ENCODE measurements at places on chromosomes 2 and 18.

DNA sequence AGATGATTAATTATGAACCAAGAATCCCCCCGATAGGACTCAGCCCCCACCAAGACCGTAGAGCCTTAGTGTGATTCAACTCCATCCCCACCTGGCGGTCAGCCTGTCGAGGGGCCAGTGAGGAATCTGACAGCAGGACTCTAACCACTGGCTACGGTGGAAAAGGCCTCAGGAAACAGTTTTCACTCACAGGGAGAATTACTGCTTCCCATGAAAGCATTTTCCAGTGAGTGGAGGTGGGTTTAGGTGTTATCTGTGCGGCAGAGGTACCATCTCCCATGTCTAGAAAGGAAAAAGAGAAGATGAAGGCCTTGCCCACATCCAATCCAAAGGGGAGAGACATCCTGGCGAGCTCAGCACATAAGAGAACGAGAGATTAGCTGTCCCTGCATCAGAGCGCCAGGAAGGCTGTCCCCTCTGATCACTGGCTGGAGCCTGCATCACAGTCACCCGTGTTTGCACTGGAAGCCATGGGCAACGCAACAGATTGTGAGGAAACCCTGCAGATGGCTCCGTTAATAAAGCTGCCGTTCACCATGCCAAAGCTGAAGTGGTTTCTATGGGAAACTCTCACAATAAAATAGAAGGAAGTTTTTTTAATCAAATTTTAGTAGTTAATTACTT lies 22.3 kb downstream of the COX7A2L start:
- DNase-seq = no peak

DNA sequence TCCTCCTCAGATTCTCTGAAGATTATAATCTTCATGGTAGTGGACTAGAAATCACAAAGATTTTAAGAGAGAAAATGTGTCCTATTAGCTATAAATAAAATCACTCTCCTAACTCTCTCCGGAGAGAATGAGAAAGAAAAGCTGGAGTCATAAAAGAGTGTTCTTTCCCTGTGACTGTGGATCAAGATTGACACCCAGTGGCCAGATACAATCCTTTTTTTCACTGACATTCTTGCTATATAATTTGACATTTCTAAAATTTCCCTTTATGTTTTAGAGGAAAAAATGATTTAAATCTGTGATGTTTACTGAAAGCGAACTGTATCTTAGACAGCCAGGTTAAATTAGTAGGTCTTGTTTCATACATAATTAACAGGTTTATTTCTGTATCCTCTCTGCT lies 35.4 kb upstream of the LRP2 start:
- DNase-seq = no peak

GRCh38 chr2:33958591-33958990 lies 359.5 kb upstream of the FAM98A start:
- no peak for DNase-seq

- no peak for DNase-seq
These were observed 82.0 kb downstream of the THADA start for GRCh38 chr2:43513796-43514195.

GRCh38 chr18:79100944-79101343 lies 31.8 kb downstream of the ATP9B start:
- DNase-seq = no peak

DNA sequence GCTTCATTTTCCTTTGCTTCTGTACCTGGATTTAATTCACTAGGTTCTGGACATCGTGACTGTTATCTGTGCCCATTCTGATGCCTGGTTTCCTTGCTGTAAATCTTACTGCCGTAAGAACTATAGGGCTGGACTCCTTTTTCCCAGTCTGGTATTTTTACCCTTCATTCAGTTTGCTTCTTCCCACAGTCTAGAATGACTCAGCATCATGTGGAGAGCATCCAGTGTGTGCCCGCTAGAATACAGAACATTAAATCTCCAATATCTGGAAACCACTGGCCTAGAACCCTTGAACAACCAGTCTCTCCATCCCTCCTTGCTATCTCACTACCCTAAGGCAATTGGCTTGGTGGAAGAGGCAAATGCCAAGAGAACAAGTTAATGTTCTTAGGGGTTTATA lies 1075.4 kb upstream of the ZEB2 start:
- DNase-seq = no peak

GRCh38 chr2:10242998-10243925 lies 59.4 kb upstream of the HPCAL1 start:
- DNase-seq = no peak

GRCh38 chr2:229899604-229900003 lies 22.2 kb downstream of the TRIP12 start:
- DNase-seq = no peak

GRCh38 chr2:31038385-31038784 lies 99.9 kb downstream of the GALNT14 start:
- no peak for DNase-seq

DNA sequence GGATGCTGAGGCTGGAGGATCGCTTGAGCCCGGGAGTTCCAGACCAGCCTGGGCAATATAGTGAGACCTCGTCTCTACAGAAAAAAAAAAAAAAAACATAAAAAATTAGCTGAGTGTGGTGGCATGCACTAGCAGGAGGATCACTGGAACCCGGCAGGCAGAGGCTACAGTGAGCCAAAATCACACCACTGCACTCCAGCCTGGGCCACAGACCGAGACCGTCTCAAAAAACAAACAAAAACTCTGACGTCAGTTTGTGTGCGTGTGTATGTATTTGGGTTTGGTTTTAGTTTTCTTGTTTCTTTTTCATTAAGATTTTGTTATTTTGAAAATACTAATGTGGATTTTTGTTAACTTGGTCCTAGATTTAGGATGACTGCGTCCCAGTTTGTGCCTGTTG lies 19.0 kb downstream of the CEP68 start:
- no peak for DNase-seq

- no peak for DNase-seq
These were observed 390.7 kb upstream of the TMEFF2 start for GRCh38 chr2:192585418-192585817.

- peak; percentile 20 for DNase-seq
These were observed 104.9 kb downstream of the MBD2 start for GRCh38 chr18:54119524-54120019.

- DNase-seq = no peak
These were observed 475.7 kb upstream of the REG3G start for GRCh38 chr2:78549766-78550165.

DNA sequence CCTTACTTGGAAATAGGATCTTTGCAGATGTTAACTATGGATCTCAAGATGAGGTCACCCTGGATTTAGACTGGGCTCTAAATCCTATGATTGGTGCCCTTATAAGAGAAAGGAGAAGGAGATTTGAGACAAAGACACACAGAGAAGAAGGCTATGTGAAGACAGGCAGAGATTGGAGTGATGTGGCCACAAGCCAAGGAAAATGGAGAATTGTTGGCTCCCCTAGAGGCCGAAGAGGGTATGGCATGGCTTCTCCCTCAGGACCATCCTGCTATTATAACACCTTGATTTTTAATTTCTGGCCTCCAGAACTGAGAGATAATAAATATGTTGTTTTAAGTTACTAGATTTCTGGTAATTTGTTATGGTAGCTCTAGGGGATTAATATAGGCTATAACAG lies 7.6 kb downstream of the CYBRD1 start:
- DNase-seq = peak; percentile 25

DNA sequence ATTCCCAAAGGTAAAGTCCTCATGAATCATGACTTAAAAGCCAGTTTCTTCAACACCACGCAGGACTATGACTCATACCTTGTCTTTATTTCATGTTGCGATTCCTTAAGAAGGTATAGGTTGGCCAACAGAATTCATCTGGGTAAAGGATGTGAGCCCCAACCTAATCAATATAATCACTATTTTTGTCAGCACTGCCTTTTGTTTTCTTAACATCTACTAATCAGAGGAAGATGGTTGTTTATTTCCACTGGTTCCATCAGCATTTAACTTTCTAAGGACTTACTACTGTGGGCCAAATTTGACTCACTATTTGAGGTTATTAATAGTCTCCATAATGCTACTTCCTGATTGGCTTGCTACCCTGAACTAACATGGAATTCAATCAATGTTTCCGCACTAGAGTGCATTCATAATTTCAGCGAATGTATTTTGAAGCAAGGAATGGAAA lies 78.6 kb downstream of the SCG2 start:
- no peak for DNase-seq

GRCh38 chr2:36172824-36173223 lies 182.8 kb upstream of the CRIM1 start:
- no peak for DNase-seq

DNA sequence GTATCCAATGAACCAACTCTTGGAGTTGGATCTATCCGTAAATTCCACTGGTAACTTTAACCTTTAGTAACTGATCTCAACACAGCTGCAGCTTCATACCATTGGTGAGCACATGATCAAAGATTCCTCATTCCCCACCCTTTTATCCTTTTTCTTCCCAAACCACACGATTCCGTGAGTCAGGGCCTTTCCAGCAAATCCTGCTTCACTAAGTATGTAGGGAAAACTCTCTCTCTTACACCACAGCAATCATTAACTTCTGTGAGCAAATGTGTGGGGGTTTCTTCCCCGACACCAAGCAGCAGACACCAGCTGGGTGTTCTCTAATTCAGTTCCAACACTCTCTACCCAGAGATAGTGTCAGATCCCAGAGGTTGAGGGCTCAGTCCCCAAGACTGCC lies 23.5 kb downstream of the ELP2 start:
- DNase-seq = no peak

- DNase-seq = no peak
These were observed 124.4 kb downstream of the GRB14 start for GRCh38 chr2:164496881-164497280.

DNA sequence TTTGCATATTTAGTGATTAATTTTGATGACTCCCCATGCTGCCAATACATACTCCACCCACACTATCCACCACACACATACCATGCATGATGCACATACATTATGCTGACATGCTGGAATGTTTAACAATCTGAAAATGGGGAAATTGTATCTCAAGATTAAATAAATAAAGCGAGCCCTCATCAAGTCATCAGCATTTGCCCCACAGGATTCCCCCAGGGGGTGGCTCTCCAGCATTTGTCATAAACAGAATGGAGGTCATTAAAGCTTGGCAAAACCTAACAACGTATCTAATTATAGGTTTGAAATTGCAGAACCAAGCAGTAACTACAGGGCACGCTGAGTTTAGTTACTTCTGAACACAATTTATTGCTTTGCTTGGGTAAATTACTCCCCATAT lies 141.2 kb upstream of the TACR1 start:
- no peak for DNase-seq

DNA sequence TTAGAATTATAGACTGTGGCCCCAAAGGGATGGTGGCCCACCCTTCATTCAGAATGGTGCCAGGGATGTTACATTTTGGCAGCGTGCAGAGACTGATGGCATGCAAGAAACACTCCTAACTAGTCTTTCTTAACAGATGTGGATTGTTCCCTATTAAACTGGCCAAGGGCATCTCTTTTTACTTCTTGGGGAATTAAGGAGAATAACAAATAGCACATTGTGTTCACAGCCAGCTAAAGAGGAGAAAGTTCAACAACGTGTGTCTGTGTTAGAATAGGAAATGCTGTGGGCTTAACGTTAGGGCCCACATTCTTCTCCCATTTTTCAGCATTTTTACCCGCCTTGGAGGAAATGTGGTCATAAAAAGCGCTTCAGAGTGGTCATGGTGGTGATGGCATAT lies 404.8 kb downstream of the CDH2 start:
- no peak for DNase-seq

- no peak for DNase-seq
These were observed 34.5 kb upstream of the CD8A start for GRCh38 chr2:86825036-86825692.

GRCh38 chr2:102258386-102259074 lies 52.8 kb upstream of the IL1RL1 start:
- DNase-seq = no peak

GRCh38 chr2:123095219-123095835 lies 929.8 kb upstream of the CNTNAP5 start:
- DNase-seq = no peak

- DNase-seq = no peak
These were observed 44.4 kb upstream of the PEX13 start for GRCh38 chr2:60972889-60973656.

DNA sequence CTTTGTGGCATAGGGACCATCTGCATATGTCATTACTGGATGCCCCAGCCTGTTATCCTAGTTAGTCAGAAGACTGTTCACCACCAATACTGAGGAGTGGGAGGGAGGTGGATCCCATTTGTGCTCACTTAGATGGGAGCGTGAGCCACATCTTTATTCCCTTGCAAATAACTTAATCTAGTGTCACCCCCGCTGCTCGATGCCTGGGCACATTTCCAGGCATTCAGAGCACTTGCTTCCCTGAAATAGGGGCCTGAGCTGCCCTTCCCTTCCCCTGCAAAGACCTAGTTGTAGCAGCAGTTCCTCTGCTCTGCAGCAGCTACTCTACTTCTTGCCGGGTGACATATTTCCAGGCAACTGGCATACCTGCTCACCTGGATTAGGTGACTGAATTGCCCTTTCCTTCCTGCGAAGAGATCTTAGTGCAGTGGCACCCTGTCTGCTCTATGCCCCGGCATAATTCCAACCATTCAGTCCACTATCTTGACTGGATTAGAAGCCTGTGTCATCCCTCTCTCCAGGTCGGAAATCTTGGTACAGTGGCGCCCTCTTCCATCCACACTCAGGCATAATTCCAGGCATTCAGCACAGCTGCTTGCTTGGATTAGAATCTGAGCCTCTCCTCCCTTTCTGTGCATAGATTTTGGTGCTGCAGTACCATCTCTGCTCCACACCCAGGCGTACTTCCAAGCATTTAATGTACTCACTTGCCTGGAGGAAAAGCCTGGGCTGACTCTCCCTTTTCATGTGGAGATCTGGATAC lies 1389.1 kb upstream of the TMEFF2 start:
- DNase-seq = no peak

Data from stimulated activated CD4-positive, alpha-beta T cell treated with anti-CD3 and anti-CD28 coated beads, Interleukin-2, amount 100 ng/mL, for 24 hours (primary cell).